ENCODE measurements at places on chromosomes 12 and 14.

GRCh38 chr12:64065881-64066451 lies 156.1 kb downstream of the KICS2 start:
- no peak for DNase-seq

DNA sequence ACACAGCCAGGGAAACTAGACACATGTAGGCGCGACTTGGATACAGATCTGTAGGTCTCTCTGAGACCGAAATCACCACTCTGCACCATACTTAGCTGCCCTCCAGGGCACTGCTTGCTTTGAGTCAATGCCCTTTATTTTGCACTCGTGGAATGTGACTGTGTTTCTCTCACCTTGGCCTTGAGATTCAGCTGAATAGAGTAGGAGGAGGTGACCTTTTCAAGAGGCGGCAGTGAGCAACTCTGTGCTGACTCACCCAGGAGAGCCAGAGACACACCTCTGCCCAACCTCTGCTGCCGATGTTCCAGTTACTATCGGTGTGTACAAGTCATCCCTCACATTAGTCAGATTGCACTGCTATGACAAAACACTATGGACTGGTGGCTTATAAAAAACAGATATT lies 583.4 kb downstream of the VRK1 start:
- DNase-seq: no peak

DNA sequence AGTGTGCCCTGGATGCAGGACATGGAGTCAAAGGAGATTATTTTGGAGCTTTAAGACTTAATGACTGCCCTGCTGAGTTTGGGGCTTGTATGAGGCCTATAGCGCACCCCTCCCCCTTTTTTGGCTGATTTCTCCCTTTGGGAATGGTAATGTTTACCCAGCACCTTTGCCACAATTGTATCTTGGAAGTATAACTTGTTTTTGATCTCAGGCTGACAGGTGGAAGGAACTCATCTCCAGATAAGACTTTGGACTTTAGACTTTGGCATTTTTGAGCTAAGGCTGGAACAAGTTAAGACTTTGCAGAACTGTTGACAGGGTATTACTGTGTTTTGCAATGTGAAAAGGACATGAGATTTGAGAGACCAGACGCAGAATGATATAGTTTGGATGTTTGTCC lies 110.5 kb downstream of the DERA start:
- DNase-seq: no peak

DNA sequence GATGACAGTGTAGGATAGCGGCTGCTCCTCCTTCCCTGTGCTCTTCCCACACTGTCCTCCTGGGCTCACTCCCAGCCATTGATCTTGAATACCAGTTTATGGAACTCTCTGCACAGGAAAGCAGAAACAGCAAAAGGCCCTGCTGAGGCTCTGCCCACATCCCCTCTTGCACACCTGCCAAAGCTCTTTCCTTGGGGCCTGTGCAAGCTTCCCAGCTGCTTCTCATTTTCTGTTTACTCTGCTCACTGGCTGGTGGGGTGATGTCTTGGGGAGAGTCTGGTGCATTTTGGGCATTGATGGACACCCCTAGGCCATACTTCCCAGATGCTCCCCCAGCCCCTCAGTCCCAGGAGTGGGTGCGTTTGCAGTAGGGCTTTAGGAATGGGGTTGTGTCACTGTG lies 361.8 kb downstream of the TMEM121 start:
- no peak for DNase-seq

DNA sequence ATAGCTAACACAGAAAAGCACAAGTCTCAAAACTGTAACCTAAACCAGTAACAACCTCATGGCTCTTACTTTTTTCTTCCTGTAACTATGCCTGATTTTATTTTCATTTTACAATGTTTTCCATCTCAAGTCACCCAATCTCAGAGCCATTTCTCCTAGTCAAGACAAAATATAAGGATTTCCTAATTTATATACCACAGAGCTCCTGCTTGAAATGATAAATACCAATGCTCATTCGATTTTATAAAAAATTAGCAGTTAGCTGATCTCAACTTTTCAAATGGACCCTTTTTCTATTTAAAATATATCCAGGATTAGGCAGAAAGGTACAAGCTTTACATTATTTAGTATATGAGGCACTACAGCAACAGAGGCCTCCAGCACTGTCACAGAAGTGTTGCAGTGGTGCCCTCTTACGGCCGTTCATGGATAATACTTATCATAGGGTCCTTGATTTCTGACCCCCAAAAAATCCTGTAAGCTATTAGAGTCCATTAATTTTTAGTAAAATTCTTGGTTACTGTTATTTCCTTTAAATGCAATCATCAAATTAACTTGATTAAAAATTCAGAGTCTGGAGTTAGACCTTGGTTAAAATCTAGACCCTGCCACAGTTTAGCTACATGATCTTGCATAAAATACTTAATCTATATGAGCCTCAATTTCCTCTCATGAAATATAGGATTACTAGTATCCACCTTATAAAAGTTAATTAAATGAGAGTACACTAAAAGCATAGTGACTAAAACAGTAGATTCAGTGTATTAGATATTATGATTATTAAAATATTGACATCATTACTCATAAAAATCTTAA lies 68.3 kb downstream of the SEC23A start:
- DNase-seq: peak; percentile 19
